ENCODE measurements at places on chromosomes 4 and X.

DNA sequence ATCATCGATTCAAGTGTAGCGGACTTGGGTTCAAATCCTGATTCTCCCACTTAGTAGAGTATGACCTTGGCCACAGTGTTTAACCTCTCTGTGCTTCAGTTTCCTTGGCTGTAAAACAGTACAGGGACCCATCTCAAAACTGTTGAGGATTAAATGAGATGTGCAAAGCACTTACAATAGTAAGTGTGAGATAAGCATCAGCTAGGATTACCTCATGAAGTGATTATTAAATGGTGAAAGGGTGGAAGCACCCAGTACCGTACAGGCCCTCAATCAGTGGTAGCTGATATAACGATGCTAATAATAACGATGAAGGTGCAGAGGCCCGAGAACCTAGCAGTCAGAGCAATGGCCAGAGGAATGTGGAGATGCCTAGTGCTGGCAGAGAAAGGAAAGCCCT lies 45.1 kb downstream of the PRPS1 start:
- DNase-seq: no peak

- DNase-seq: no peak
Observed at GRCh38 chrX:110248578-110248977, 69.3 kb downstream of the AMMECR1 start.

- DNase-seq: no peak
Observed at GRCh38 chr4:168587411-168588125, 90.7 kb downstream of the PALLD start.

GRCh38 chr4:886244-886643 lies 45.9 kb downstream of the GAK start:
- DNase-seq: no peak

DNA sequence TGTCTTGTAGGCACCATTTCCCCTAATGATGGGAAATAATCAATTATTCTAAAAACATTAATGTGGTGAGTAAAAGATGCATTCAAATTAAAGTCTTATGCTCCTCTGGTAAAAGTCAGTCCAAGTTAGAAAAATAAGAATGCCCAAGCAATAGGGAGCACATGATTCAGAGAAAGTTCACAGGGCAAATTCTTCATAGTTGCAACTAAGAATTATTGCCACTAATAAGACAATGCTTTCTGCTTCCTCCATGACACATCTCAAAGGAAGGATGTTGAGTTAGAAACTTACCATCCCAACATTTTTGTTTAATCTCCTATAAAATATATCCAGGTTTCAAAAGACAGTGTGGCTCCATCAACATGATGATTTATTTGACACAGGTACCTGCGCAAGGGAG lies 26.3 kb downstream of the PHOX2B start:
- no peak for DNase-seq

GRCh38 chr4:126604268-126604867 lies 1028.4 kb upstream of the INTU start:
- no peak for DNase-seq

DNA sequence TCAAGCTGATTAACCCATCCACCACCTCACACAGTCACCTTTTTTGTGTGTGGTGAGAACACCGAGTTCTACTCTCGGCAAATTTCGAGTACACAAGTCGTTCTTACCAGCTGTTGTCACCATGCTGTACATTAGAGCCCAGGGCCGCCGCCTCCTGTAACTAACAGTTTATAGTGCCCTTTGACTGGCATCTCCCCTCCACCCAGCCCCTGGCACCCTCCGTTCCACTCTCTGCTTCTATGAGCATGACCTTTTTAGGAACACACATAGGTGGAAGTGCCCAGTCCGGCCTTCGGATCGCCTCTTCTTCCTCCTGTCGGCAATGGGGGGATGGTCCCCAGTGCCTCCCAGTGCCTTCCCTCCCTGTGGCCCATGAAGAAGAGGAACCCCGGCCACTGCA lies 141.4 kb downstream of the STK32B start:
- no peak for DNase-seq

GRCh38 chr4:97153042-97153441 lies 990.2 kb downstream of the STPG2 start:
- no peak for DNase-seq

DNA sequence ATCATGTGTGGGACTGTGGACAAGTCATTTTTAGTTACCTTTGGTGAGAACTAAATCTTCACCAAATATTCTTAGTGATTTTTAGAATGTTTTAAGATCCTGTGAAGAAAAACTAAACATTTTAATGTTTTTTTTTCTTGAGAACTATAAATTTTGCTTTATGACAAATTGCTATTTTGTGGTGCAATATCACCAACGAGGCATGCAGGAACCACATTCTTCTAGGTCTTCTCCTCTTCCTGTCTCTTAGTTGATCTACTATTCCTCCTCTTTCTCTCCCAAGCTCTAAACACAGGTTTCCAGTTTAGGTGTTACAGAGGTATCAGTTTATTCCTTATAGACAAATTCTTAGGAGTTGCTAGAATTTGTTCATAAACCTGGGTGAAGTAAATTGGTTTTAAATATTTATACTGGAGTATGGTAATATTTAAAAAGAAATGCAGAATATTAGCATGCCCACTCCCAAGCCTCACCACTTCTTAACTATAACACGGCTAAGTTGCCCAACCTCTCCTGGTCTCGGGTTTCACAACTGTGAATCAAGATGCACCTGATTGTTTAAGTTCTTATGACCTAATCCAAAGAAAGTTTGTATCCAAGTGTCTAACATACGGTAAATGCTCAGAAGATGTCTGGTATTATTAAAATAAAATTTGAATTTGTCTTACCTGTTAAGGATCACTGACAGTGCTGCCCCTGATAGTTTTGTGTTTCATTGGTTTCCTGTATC lies 56.5 kb upstream of the CLNK start:
- no peak for DNase-seq

GRCh38 chr4:38672397-38673129 lies 8.6 kb downstream of the KLF3 start:
- DNase-seq: no peak

DNA sequence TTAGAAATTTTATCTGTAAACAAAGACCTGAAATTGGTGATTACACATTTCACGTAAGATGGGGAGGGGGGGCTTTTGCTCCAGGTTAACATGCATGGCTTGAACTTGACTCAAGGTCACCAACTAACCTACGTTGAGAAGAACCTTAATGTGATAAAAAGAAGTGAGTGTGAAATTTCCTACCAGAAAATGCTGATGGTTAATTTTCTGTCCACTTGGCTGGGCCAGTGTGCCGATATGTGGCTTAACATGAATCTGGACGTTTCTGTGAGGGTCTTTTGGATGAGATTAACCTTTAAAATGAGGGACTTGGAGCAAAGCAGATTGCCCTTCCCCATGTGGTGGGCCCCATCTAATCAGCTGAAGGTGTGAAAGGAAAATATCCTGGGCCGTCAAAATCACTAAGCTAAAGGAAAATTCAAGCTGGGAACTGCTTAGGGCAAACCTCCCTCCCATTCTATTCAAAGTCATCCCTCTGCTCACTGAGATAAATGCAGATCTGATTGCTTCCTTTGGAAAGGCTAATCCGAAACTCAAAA lies 107.3 kb upstream of the ENPP6 start:
- no peak for DNase-seq

- no peak for DNase-seq
Observed at GRCh38 chrX:8721536-8721935, 10.4 kb downstream of the ANOS1 start.

- DNase-seq: no peak
Observed at GRCh38 chr4:37827030-37827685, 672 bp downstream of the PGM2 start.

GRCh38 chr4:111128327-111128726 lies 505.4 kb upstream of the PITX2 start:
- DNase-seq: no peak

- DNase-seq: no peak
Observed at GRCh38 chrX:69216446-69216845, 51.2 kb upstream of the PJA1 start.

DNA sequence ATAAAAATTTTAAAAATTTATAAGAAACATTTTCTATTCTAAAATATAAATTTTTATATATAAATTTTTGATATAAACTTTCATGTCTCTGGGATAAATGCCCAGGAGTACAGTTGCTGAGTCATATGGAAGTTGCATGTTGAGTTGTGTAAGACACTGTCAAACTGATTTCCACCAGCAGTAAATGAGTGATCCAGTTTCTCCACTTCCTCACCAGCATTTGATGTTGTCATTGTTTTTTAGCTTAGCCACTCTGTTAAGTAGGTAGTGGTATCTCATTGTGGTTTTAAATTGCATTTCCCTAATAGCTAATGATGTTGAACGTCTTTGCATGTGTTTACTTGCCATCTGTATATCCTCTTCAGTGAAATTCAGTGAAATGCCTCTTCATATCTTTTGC lies 66.5 kb downstream of the MAMLD1 start:
- no peak for DNase-seq

DNA sequence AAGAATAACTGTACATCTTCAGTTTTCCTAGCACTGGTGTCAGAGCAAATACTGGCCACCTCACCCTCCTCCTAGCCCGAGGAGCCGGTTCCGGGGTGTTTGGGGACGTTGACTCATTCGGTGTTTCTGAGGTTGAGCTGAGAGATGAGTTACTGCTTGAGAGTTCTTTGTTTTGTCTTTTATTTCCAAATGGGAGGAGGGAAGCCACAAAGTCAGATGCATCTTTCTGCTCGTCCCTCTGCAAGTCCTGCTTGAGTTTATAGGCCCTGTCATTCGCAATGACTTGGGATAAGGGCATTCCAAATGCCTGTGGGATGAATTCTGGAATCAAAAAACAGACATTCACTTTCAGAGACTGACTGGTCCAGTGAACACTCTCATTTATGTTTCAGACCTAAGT lies 77.5 kb downstream of the HCCS start:
- no peak for DNase-seq

- DNase-seq: no peak
Observed at GRCh38 chrX:29024871-29025270, 437.6 kb downstream of the IL1RAPL1 start.

DNA sequence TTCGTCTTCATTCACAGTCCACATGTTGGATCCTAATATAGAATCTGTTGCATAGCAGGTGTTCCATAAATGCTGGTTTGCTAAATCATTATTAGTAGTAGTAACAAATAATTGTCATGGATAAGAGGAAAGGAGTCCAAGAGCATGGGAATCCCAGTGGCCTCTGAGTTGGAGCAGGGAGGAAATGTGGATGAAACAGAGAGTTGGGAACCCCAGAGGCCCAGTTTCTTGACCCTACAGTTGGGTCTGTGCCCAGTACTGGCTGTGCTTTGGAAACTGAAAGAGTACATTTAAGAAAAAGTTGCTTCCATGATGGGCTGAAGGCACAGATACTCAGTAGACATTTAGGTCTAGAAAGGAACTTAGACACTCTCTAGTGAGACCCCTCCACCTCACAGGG lies 149.4 kb upstream of the PSAPL1 start:
- DNase-seq: no peak

DNA sequence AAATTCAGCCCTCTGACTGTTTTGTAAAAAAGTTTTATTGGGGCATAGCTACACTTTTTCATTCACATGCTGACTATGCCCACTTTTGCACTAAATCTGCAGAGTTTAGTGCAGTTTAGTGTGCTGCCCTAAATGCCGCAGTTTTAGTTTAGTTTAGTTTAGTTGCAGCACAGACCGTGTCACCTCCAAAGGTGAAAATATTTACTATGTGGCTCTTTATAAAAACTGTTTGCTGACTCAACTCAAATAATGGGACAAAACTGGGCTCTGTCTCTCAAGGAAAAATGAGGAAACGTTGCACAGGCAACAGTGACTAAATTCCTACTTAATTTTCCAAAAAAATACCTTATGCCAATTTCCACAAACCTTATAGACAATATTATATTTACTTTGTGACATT lies 314.2 kb downstream of the C4orf33 start:
- DNase-seq: no peak

DNA sequence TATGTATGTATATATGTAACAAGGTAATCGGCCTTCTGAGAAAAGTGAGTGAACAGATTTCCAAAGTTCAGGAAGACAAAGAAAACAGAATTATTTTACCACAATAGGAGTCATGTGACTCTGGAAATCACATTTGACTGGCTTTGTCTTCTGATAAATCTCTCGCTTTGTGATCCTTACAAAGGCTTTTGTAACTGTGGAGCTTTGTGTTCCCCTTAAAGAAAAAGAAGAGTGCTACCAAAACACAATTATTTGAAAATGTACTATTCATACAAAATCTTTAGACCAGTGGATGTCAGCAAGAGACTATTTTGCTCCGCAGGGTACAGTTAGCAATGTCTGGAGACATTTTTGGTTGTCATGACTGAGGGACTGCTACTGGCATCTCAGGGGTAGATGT lies 238.8 kb downstream of the LDB2 start:
- no peak for DNase-seq

- DNase-seq: no peak
Observed at GRCh38 chrX:155637714-155638113, 25.0 kb upstream of the TMLHE start.

DNA sequence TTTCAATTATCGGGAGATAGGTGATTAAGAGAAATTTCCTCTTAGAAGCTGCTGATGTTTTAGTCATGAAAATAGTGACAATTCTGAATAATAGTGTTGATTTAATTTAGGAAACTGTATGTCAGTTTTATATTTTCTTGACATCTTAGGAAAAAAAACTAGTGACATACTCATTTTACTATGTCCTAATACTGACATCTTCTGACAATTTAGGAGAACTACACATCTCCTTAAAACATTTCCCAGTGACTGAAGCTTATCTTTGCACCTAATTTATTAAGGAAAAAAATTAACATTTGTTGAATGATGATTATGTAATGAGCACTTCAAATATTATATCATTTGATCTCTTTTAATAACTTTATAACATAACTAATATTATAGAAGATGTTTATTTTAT lies 42.0 kb upstream of the RBMXL3 start:
- no peak for DNase-seq
